Keratinocyte (primary cell): ENCODE measurements at places on chromosomes 12 and 14.

DNA sequence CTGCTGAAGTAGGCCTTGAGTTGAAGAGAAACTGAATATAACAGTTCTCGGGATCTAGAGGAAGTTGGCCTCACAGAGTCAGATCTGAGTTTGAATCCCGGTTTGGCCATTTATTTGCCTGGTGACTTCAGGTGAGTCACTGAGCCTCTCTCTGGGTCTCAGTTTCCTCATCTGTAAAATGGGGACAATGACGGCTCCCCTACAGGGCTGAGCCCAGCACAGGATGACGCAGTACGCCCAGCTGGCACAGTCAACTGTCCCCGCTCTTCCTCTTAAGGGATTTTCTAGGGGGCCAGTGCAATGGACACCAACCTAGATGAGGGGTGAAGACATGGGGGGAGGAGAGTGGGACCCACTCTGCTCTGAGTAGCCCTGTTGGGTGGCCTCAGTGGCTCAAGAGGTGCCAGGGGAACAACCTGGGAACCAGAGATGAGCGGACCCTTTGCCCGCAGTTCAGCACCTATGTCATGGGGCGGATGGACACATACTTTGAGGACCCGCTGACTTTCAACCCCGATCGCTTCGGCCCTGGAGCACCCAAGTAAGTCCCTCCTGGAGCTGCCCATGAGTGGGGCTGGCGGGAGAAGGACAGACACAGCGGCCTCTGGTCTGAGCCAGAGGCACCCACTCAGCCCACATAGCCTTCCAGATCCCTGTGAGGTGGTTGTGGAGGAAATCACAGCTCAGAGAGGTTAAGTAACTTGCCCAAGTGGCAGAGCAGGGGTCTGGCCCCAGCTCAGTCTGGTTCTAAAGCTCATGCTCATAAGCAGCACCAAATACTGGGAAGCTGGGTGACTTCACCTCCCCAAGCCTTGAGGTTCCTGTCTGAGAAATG is 41.1 kb downstream of the CYP46A1 start:
- no peak for DNase-seq
- H3K27ac ChIP-seq: no peak overlapping the region
- no peaks in the 10 kb centered on the region for H3K36me3 ChIP-seq
- H3K4me1 ChIP-seq: no peaks in the 10 kb centered on the region
- peaks cover 34% of the 10 kb centered on the region for H3K27me3 ChIP-seq

DNA sequence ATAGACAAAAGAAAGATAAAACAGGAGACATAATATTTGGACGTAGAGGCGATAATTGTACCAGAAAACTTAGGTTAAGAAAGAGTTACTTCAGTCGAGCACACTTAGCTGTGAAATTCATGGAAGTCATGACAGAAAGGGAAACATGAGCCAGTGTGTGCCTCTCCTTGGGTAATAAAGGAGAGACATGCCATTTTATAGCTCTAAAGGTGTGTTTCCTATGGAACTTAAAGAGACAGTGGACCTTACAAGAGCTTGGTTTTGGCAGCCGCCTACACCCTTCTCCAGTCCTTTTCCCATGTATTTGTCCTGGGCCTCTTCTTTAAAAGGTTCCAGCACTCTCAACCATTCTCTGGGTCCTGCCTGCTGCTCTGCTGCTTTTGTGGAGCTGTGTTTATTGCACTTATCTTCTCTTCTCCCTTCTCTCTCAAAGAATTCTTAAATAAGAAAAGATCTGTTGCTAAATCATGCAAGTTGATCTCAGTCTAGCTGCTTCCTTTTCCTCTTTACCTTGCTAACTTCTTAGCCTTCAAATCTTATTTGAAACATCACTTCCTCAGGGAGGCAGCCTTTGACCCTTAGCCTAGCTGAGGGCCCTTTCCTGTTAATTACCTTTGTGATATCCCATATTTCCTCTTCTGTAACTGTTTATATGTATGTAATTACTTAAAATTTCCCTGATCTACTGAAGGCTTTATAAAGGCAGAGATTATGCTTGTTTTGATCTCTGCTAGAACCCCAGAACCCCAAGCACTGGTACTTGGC is 81.8 kb upstream of the EVL start:
- no peaks in the 10 kb centered on the region for H3K27me3 ChIP-seq
- H3K27ac ChIP-seq: no peak overlapping the region
- DNase-seq: no peak
- no peaks in the 10 kb centered on the region for H3K36me3 ChIP-seq
- peaks cover 7% of the 10 kb centered on the region for H3K4me1 ChIP-seq

DNA sequence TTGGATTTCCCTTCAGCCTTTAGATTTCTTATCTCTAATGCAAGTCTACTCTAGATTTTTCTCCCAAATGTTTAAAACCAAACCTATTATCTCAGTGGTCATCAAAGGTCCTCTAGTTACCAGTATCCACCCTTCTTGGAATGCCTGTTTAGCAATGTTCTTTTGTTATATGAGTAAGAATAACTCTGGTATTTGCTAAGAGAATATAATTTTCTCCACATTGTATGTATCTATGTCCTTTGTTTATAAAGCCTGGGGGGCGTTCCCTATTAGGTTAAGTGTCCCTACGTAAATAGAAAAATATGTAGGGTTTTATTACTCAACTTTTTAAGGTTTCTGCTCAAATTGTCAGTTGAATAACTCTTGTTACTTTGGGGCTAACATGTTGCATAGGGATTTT is 27.3 kb downstream of the PPM1A start:
- no peaks in the 10 kb centered on the region for H3K4me1 ChIP-seq
- H3K27me3 ChIP-seq: no peaks in the 10 kb centered on the region
- DNase-seq: no peak
- no peak overlapping the region for H3K27ac ChIP-seq
- no peaks in the 10 kb centered on the region for H3K36me3 ChIP-seq
- no peak overlapping the region for H3K4me3 ChIP-seq

DNA sequence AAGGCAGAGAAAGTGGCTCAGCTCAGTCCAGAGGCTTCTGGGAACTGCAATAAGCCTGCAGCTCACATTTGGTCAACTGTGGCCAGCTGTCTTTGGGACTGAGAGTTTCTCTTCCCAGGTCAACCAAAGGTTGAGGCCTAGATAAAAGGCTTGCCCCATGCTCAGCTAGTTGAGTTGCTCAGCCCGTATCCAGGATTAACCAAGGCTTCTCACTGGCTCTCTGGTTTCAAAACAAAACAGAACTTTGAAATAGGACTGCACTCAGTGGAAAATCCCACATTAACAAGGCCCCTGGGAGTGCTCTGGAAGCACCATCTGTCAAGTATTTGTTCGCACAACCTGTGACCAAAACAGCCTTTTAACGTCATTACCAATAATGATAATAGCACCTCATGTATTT is 40.3 kb upstream of the NUAK1 start:
- H3K27ac ChIP-seq: no peak overlapping the region
- no peaks in the 10 kb centered on the region for H3K4me1 ChIP-seq
- H3K36me3 ChIP-seq: no peaks in the 10 kb centered on the region
- H3K27me3 ChIP-seq: no peaks in the 10 kb centered on the region
- H3K4me3 ChIP-seq: no peak overlapping the region

- peaks cover 26% of the 10 kb centered on the region for H3K27me3 ChIP-seq
- H3K36me3 ChIP-seq: no peaks in the 10 kb centered on the region
- no peak overlapping the region for H3K27ac ChIP-seq
- H3K4me1 ChIP-seq: peaks cover 22% of the 10 kb centered on the region
- DNase-seq: no peak
Observed at GRCh38 chr14:100677152-100677551, 49.5 kb upstream of the DLK1 start.

- H3K36me3 ChIP-seq: no peaks in the 10 kb centered on the region
- no peak overlapping the region for H3K27ac ChIP-seq
- no peak for DNase-seq
- peaks cover under 1% of the 10 kb centered on the region for H3K27me3 ChIP-seq
Observed at GRCh38 chr12:4257442-4257841, 16.1 kb upstream of the CCND2 start.

DNA sequence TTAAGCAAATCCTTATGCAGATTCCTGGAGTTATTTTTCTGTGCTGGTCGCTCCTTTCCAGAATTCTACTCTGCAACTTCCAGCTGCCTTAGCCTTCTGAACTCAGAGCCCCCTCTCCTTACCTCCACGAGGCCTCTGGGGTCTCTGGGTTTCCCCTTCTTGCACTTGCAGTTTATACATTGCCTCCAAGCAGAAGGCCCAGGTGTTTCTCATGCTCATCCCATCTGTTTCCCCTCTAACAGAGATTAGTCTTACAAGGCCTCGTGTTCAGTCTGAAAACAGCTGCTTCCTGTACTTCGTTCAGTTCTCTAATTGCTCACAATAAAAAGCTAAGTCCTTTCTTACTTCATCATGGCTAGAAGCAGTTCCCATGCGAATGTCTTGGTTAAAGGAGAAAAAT is 134.4 kb upstream of the FGD4 start:
- H3K27me3 ChIP-seq: no peaks in the 10 kb centered on the region
- H3K4me3 ChIP-seq: no peak overlapping the region
- H3K36me3 ChIP-seq: no peaks in the 10 kb centered on the region
- H3K27ac ChIP-seq: no peak overlapping the region
- DNase-seq: no peak

DNA sequence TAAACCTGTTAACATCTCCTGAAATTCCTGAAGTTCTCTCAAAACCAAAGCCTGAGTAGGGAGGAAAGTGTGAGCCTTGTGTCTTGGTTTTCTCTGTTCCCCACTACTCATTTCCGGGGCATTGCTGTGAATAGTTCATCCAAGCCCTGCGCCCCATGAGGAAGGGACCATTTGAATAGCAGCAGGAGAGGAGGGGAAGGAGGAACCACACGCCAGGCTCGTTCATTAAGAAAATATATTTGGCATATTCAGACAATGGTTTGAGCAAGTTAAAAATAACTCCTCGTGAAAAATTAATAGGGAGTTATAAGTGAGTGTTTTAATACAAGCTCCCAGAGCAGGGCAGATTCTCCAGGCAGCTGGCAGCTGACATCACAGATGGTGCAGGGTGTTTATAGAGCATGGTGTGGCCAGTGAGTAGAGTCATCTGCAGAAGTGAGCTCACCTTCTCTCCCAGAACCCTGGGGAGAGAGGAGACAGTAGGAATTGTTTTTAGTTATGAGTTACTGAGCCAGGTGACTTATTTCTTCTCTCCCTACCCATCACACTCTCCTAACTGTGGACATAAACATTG is 29.5 kb upstream of the CISTR start:
- no peaks in the 10 kb centered on the region for H3K36me3 ChIP-seq
- H3K4me1 ChIP-seq: peaks cover 14% of the 10 kb centered on the region
- DNase-seq: no peak
- no peaks in the 10 kb centered on the region for H3K27me3 ChIP-seq
- H3K4me3 ChIP-seq: no peak overlapping the region
- H3K27ac ChIP-seq: no peak overlapping the region

DNA sequence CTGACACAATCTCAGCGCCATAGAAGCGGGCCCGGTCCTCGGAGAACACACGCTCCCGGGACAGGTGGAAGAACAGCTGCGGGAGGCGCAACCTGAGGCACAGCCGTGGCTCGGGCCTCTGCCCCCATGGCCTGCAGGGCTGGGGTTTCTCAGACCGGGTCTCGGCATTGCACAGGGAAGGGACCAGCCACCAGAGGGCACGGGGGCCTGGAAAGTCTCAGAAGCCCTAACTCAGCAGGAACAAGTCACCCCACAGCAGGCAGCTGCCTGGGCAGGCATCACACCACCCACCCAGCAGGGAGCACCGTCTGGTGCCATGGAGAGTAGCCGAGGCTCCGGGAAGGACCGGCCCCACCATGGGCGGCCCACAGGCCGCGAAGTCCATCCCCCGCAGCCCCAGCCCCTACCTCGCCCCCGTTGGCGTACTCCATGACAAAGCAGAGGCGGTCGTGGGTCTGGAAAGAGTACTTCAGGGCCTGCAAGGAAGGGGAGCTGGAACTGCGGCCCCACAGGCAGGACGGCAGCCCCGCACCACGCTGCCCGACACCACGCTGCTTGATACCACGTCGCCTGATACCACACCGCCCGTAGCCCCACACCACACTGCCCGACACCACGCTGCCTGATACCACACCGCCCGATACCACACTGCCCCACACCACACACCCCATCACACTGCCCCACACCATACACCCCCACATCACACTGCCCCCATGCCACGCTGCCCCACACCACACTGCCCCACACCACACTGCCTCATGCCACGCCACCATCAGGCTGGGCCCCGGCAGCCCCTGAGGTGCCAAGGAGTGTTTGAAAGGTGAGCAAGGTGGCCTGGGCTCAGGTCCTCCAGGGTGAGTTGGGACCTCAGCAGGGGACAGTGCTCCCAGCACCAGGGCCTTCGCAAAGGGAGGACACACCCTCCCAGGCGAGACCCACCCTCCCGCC is 20.8 kb downstream of the SIVA1 start:
- H3K4me3 ChIP-seq: no peak overlapping the region
- H3K4me1 ChIP-seq: no peaks in the 10 kb centered on the region
- H3K27me3 ChIP-seq: no peaks in the 10 kb centered on the region

DNA sequence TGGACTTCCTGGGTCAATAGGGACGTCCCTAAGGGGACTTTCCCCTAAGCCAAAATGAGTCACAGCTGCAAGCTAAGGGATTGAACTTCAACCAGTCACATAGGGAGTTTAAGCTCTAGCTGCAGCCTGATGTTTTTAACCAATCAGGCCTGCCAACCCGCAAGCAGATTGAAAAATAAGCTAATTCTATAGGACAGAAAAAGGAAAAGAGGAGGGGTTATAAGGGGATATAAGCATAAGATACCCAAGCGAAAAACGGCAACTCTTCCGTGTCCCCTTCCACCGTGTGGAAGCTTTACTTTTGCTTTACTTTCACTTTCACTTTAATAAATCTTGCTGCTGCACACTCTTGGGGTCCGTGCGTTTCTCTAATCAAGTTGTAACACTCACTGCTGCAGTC is 24.4 kb downstream of the ATP23 start:
- H3K27me3 ChIP-seq: no peaks in the 10 kb centered on the region
- no peaks in the 10 kb centered on the region for H3K36me3 ChIP-seq
- no peak overlapping the region for H3K27ac ChIP-seq
- no peak for DNase-seq

GRCh38 chr12:12741660-12742059 is 24.5 kb downstream of the CDKN1B start:
- H3K4me1 ChIP-seq: peaks cover 18% of the 10 kb centered on the region
- H3K36me3 ChIP-seq: no peaks in the 10 kb centered on the region
- H3K4me3 ChIP-seq: no peak overlapping the region
- no peak overlapping the region for H3K27ac ChIP-seq
- no peak for DNase-seq
- H3K27me3 ChIP-seq: no peaks in the 10 kb centered on the region

DNA sequence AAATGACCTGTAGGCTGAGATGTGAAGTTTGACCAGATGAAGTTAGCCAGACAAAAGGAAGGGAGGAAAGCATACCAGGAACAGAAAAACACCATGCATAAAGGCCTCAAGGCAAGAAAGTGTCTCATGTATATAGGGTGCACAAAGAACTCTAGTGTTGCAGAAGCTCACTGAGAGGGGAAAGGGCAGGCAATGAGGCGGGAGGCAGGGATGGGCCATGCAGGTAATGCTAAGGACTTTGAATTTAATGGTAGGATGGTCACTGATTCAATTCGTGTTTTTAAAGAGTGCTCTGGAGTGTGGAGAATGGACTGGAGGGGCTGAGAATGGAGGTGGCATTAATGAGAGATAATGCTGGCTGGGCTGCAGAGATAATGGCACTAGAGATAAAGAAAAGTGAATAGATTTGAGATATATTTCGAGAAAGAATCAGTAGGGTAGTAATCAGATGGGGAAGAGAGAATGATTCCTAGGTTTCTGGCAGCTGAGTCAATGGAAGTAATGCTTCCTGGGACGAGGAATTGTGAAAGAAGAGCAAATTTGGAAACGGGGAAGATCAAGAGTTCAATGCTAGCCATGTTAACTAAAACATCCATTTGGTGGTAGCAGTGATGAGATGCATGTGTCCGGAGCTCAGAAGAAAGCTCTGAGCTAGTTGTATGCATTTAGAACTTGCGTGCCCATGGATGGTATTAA is 43.1 kb downstream of the LIMA1 start:
- no peaks in the 10 kb centered on the region for H3K36me3 ChIP-seq
- no peak for DNase-seq
- peaks cover 24% of the 10 kb centered on the region for H3K4me1 ChIP-seq
- H3K27me3 ChIP-seq: no peaks in the 10 kb centered on the region
- no peak overlapping the region for H3K4me3 ChIP-seq
- H3K27ac ChIP-seq: no peak overlapping the region
